Activated naive CD8-positive, alpha-beta T cell treated with anti-CD3 and anti-CD28 coated beads, Interleukin-2, amount 10 ng/mL, durations not matched to agents 7 days and 5 days (primary cell): ENCODE measurements at places on chromosomes 7 and 10.

DNA sequence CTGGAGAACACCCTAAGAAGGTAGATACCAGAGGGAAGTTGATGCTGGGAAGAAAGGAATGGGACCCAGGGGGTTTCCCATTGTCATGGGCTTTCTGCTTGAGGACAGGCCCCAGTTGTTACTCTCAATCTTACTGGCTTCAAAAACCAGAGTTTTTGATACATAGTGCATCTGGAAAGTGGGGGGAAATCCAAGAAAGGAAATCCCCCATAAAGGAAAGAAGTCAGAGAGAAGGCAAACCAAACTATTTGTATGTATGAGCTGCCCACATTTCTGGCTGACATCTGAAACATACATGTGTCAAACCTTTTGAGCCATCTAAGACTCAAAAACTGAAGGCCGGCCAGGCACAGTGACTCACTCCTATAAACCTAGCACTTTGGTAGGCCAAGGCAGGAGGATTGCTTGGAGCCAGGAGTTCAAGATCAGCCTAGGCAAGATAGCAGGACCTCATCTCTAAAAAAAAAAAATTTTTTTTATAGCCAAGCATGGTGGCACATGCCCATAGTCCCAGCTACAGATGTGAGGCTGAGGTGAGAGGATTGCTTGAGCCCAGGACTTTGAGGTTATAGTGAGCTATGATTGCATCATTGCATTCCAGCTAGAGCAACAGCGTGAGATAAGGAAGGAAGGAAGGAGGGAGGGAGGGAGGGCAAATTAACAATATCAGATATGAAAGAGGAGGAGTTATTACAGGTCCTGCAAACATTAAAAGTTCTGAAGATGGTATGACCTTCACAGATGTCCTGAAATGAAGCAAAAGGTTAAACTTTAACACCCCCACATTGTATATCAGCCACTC is 6.7 kb upstream of the COA1 start:
- DNase-seq = no peak

DNA sequence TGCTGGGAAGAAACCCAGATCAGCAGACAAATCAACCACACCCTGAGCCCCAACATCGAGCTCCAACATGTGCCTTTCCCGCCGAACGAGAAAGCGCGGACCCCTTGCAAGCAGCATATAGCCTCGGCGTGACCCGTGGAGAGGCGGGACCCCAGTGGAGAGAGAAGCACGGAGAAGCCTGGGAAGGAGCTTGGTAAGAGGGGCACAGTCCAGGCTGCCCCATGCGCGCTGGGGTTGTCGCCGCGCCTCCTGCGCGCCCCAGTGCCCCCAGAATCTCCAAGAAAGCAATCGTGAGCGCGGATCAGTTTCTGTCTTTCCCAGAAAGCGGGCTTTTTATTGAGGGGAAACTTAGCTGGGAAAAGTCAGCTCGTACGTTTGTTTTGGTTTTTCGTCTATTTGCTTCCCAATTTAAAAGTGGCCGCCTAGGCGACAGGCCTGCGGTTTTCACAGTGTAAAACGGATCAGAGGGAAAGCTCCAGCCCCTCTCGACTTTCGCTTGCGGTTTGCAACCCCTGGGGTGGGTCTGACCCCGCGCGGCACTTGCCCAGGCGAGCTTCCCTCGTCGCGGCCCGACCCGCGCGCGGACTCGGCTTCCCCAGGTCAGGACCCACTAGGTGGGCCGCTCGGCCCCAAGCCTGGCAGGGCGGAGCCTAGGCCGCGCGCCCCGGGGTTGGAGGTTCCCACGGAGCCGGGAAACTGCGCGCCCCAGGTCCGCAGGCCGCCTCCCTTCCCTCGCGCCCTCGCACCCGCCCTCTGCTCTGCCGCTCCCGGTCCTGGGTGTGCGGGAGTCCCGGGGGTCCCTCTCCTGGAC is 31.1 kb downstream of the SKIDA1 start:
- peak; percentile 53 for DNase-seq

DNA sequence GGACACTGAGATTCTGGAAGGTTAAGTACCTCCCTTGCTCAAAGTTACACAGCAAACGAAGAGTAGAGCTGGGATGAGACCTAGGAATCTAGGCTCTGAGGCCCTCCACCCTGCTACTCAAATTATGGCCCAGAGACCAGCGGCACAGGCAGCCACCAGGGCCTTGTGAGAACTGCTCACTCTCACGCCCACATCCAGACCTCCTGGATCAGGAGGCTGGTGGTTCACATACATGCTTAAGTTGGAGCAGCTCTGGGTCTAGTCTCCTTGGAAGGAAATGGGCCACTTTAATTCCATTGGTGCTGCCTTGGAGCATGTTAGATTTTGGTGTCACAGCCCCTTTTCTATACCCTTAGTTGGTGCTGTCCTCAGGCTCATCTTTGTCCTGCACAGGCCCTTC is 41.9 kb downstream of the ADRA2A start:
- DNase-seq = no peak

DNA sequence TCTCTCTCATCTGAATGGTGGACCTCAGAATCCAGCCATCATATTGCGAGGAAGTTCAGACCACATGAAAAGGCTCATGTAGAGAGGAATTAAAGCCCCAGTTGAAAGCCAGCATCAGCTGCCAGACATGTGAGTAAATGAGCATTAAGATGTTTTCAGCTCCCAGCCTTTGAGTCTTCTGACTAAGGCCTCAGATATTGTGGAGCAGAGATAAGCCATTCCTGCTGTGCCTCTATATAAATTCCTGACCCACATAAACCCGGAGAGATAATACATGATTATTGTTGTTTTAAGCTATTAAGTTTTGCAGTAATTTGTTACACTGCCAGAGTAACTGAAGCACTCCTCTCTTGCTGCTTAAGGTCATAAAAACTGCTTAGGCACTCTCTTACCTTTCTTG is 14.6 kb downstream of the FAM149B1 start:
- no peak for DNase-seq

DNA sequence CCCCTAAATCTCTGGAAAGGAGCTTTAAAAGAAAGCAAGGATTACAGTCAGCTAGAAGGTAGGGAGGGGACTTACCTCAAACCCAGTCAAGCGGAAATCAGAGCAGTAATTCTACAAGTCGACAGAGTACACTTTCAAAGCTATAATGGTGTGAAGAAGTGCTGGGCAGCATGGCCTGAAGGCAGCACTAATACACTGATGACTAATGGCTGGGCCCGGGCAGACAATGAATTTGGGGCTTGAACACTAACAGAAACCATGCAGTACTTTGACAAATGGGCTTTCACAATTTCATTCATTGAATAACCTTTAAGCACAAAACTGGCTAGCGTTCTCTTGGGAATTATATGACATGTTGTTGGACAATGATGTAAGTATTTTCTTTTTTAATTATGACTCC is 4.7 kb downstream of the GLI3 start:
- DNase-seq = no peak

DNA sequence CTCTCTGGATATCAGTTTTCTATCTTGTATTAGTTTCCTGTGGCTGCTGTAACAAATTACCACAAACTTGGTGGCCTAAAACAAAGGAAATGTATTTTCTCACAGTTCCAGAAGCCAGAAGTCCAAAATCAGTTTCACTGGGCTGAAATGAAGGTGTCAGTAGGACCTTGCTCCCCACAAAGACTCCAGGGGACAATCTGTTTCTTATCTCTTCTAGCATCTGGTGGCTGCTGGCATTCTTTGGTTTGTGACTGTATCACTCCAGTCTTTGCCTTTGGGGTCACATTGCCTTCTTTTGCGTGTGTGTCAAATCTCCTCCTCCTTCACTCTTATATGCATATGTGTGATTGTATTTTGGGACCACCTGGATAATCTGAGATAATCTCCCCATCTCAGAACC is 153.0 kb upstream of the PRPS1L1 start:
- no peak for DNase-seq

GRCh38 chr10:6957851-6958250 is 377.8 kb upstream of the PRKCQ start:
- no peak for DNase-seq

- DNase-seq = no peak
These were observed 12.5 kb downstream of the PDLIM1 start for GRCh38 chr10:95278061-95278988.

GRCh38 chr7:153380636-153381035 is 621.1 kb downstream of the ACTR3B start:
- DNase-seq = no peak

GRCh38 chr10:44297963-44298362 is 86.9 kb downstream of the CXCL12 start:
- DNase-seq = no peak

DNA sequence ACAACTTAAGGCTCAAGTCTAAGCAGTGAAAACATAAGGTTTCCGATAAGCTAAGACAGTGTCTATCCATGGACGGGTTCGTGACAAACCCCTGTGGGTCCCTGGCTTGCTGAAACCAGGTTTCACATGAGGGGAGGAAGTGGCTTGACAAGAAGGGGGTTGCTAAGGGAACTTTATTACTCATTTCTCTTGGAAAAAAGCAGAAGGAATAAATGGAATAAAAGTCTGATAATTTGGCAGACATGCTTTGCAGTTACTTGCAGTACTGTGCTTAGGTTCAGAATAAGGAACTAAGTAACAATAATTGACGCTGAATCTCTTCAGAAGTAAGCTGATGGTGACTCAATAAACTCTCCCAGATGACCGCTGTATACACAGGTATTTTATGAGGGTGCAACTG is 34.7 kb downstream of the RBM17 start:
- DNase-seq = no peak

DNA sequence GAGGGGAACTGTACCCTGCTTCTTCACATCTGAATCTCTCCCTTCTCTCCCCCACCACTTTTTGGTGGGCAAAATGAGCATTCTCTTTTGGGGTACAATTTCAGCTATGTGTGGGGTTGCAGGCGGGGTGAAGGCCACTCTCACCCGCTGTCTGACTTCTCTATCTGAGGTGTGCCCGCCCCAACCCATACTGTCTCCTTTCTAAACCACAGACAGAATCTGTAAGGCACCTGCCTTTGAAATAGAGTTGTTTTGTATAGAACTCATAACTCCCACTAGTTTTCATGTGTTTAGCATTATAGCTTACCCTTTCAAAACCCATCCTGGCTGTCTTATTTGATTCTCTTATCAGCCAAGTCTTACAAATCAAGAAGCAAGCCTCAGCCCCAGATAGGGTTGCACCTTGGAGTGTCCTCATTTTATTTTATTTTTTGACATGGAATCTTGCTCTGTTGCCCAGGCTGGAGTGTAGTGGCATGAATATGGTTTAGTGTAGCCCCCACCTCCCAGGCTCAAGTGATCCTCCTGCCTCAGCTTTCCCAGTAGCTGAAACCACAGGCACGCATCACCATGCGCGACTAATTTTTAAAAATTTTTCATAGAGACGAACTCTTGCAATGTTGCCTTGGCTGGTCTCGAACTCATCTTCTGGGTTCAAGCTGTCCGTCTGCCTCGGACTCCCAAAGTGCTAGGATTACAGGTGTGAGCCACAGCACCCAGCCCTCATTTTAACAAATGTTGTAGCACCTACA is 11.9 kb downstream of the TSPAN14 start:
- DNase-seq = no peak

- DNase-seq = no peak
These were observed 295.2 kb downstream of the PTEN start for GRCh38 chr10:88158526-88159122.
